Adrenal gland (tissue), 19 donors: ENCODE measurements at places on chromosomes 12 and 14. TPM values are rescaled to one million over a fixed set of nuclear protein-coding genes. Genes with fewer than 3 reads are reported as not detected.

DNA sequence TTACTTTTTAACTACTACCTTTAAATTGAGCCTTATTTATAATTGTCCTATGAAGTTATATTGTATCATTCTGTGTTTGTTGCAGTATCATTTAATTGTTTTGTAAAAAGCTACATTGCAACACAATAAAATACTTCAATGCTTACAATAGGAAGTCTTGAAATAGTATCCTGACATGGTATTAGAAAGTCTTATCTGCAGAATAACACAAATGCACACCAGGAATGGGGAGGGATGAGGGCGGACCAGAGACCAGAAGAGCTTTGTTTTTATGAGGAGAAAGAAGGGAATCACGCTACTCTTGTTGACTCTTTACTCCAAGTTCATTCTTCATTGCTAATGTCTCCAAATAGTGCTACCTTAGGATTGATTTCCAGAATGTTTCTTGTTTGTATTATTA is 120.2 kb downstream of the MON2 start:
- DNase-seq: no peak

- DNase-seq: peak; percentile 37
Observed at GRCh38 chr12:121297435-121297991, 1.0 kb upstream of the CAMKK2 start.

DNA sequence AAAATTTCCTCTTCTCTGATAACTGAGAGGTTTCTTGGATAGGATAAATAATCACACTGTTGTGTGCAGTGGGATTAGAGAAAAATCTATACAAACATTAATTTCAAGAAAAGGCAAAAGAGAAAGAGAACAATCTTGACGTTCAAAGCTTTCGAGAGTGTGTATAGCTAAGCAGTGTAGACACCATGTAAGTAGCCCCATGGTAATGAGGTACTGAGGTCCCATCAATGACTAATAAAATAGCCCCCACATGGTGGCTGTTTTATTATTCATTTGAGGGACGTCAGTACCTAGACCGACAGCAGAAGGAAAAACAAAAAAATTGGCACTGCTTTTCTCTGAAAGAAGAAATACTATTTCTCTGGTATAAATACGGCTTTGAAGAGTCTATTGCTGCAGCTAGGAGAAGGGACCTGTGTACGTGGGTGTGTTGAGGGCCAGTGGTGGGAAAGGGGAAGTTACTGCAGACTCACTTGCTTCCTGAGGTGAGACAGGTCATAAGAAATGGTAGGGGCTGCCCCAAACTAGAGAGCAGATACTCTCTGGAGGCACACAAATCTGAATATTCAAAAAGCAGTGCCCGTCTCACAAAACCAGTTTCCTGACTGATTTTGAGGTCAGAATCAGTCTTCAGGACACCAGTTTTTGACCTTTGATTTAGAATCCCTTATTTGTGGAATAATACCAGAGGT is 339.8 kb downstream of the EMP1 start:
- no peak for DNase-seq

DNA sequence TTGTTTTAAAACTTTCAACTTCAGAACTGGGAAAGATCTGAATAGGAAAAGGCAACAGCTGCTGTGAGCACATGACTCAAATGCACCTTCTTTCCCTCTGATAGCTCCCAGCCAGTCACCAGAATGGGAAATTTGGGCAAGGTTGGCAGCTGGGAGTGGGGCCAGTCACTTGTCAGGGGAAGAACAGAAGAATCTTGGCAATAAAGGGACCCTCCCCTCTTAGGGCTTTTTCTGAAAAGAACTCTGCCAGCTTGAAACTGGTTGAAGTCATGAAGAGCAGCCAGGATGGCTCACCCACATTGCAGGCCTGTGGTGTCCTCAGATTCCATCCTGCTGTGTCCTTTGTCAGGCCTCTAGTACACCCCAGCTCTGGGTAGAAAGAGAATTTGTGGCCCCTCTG is 10.3 kb upstream of the RIC8B start:
- DNase-seq: no peak

DNA sequence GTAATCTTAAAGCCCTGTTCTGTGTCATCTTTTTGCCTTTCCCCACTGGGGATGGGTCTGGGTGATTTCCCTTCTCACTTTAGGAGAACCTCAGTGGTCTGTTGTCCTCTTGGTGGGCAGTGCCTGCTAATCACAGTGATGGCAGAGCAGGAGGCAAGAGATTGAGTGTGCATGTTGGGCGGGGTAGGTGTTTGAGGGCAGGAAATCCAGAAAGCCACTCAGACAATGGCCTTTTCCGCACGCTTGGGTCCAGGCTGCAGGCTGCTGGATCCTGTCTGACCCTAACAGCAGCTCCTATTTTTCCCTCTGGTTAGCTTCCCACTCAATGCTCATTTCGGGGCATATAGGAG is 13.7 kb upstream of the ITGA5 start:
- no peak for DNase-seq

DNA sequence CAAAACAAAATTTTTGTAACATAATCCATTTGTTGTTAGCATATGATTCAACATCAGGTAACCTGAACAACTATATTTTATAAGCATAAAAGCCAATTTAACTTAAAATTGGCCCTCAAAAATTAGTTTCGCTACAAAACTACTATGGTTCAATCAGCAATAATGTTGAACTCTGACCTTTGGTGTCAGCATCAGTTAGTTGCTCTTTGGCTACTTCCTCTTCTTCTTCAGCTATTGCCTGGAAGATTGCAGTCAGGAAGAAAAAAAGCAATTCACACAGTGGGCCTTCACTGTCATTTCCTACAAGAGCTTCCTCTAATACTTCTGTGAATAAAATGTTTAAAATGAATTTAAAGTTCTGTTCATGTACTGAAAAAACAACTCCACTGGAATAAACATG is 78.2 kb upstream of the CFL2 start:
- no peak for DNase-seq

GRCh38 chr12:107144990-107145389 is 51.6 kb upstream of the CRY1 start:
- DNase-seq: no peak

GRCh38 chr14:69612783-69613130 is 1.4 kb downstream of the SUSD6 start:
- no peak for DNase-seq

Gene LAG3
- 0.29 TPM for polyA plus RNA-seq

- no peak for DNase-seq
Observed at GRCh38 chr14:22685467-22685866, 41.3 kb upstream of the OR6J1 start.

GRCh38 chr12:112480931-112481330 is 62.2 kb downstream of the PTPN11 start:
- DNase-seq: no peak

GRCh38 chr12:94704452-94705306 is 54.3 kb upstream of the TMCC3 start:
- no peak for DNase-seq

DNA sequence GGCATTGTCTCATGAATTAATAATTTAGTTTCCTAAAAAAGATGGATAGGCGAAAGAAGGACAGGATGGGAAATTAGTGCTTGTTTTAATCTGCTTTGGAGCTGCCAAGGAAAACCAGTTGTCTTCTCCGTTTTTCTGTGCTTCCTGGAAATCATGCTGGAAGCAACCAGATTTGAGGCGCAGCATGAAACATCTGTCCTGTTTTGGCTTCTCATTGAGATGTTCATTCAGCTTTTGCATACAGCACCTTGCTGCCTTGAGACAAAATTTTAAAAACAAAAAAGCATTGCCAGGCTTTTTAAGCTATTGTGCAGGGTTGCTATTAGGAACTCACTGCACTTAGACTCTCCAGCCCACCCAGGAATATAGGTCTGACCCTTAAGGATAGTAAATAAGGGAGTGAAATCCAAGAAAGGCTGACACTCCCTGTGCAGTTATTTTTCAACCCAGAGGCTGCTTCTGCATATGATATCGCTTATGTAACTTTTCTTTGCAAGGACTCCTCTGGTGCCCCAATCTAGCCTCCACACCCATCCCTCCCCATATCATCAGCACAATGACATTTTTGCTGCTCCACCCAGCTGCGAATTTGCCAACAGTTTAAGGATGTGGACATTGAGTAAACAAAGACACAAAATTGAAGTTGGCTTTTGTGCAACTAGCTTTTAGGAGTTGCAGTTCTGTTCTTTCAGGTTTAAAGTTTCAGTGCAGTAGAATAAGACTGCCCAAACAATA is 46.9 kb upstream of the MDM1 start:
- no peak for DNase-seq

GRCh38 chr14:99190696-99191394 is 81.2 kb downstream of the BCL11B start:
- no peak for DNase-seq

Gene VRTN
- polyA plus RNA-seq: not detected

GRCh38 chr12:82203086-82203485 is 155.1 kb downstream of the CCDC59 start:
- DNase-seq: no peak

DNA sequence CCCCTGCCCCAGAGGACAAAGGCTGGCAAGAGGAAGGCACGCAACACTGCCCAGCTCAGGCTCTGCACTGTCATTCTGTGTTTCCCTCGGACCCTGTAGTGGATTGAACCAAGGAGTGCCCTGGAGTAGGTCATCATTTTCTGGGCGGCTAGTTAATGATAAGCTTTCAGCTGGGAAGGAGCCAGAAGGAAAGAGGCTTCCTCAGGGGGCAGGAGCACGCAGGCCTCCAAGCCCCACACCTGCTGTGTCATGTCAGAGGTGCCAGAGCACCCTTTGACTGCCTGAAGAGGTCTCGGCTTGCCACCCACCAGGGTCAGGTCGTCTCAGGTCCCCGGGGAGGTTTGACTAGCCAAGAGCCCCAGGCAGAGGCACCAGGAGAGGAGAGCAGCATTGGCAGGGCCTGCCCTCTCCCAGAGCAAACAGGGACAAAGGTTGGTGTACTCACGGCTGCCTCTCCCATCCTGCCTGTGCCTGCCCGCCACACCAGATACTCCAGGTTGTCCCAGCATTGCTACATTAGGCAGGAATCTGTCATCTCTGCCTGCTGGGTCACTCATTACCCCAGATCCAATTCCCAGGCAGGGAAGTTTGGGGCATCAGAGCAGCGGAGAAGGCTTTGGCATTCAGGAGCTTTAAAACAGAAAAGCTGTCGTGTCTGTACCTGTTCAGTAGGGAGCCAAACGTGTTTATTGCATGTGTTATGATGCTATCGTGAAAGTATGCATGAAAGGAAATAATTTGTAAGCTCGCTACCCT is 33.5 kb upstream of the ATP2A2 start:
- DNase-seq: peak; percentile 47

- DNase-seq: no peak
Observed at GRCh38 chr12:77949943-77950342, 119.2 kb downstream of the NAV3 start.

DNA sequence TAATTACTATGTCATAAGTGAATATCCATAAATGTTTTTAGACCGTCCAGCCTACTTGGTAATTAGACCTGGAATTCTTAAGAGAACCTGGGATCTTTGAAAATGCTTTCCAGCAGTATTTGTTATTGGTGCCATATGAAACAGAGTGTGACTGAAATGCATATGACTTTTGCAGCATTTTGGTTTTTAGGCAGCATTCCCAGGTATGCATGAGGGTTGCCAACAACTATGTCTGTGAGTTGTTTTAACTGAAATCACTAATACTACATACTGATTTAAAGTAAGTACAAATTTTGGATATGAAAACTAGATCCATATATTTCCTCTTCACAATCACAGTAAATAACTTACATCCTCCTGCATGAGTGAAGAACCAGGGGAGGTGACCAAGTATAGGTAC is 437.7 kb upstream of the FAR2 start:
- no peak for DNase-seq

GRCh38 chr14:73731111-73731510 is 16.9 kb upstream of the PNMA1 start:
- DNase-seq: peak; percentile 67

DNA sequence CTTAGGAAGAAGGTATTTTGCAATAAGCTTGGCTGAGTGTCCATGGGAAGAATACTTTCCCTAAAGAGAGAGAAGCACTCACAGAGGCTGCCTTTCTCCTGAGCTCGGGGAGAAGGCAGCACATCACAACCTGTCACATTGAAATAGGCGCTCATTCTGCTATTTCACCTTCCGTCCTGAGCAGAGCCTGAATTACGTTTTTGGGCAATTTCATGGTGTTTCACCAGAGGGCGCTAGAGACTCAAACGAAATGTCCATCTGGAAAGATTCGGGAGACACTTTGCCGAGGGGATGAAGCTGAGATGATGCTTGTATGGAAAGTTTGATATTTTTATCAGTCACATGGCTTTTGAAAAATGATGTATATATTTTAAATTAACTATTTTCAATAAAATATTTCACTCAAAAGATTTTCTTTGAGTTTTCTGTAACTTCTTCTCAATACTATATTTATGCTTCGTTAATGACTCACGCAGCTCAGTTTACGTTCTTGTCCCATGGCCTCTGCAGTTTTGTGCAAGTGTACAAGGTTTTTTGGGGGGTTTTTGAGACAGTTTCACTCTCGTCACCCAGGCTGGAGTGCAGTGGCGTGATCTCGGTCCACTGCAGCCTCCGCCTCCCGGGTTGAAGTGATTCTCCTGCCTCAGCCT is 17.4 kb upstream of the B4GALNT3 start:
- peak; percentile 86 for DNase-seq

DNA sequence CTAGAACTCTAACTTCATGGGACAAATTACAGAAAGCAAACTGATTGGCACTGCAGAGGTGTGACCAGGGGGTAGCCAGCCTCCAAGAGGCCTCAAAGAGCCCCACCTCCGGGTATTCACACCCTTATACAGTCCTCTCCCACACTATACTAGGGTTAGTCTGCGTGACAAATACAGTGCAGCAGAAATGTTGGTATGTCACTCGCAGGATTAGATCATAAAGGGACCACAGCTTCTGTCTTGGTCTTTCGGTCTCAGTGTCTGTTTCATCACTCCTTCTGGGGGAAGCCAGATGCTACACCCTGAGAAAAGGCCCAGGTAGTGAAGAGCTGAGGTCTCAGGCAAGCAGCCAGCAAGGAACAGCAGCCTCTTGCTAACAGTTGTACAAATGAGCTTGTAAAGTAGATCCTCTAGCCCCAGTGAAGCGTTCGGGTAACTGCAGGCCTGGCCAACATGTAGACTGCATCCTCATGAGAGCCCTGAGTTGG is 68.9 kb upstream of the SAV1 start:
- DNase-seq: no peak

- DNase-seq: no peak
Observed at GRCh38 chr14:22650960-22651521, 6.9 kb upstream of the OR6J1 start.

Gene CARMIL3
- polyA plus RNA-seq: 5.8 TPM

DNA sequence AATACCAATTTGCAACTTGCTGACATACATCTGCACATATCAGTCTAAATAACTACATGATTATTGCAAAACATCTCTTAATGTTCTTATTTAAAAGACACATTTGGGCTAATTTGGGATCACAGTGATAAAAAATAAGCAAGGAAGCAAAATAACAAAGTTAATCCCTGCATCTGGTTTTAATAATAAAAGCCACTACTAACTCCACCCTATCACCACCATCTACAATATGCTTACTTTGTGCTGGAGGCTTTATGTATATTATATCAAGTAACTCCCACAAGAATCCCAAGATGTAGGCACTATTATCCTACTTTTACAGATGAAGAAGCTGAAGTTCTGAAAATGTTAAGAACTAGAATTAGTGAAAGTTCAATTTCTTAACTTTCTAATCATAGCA is 45.7 kb downstream of the TAOK3 start:
- DNase-seq: no peak
